Upper lobe of left lung (tissue), 6 donors: ENCODE measurements at places on chromosomes 4 and X. TPM values are rescaled to one million over a fixed set of nuclear protein-coding genes. Genes with fewer than 3 reads are reported as not detected.

DNA sequence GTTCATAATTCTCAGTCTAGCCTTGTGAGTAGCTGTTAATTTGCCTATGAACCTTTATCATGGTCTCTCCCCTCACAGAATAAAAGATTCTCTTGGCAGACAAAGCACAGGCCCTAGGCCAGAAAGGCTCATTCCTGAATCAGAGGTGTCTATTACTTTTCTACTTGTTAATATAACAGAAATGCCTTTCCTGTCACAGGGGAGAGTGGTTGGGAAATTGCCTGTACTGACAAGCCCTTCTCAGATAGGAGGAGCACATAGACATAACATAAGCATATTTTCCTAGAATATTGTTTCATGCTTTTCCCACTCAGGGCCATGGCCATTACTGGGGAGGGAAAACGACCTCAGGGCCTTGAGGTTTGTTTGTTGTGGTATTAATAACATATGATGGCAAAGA lies 308.3 kb downstream of the BMPR1B start:
- no peak for DNase-seq

- no peak for DNase-seq
Measured at GRCh38 chr4:159563257-159563656, 460.4 kb downstream of the RAPGEF2 start.

Gene CT45A5
- not detected for total RNA-seq

Gene EMCN
- total RNA-seq = 49.6 TPM

Gene ZNF280C
- 3.3 TPM for total RNA-seq

Gene ACOT9
- 47.7 TPM for total RNA-seq

- no peak for DNase-seq
Measured at GRCh38 chr4:104630272-104630671, 135.6 kb upstream of the CXXC4 start.

DNA sequence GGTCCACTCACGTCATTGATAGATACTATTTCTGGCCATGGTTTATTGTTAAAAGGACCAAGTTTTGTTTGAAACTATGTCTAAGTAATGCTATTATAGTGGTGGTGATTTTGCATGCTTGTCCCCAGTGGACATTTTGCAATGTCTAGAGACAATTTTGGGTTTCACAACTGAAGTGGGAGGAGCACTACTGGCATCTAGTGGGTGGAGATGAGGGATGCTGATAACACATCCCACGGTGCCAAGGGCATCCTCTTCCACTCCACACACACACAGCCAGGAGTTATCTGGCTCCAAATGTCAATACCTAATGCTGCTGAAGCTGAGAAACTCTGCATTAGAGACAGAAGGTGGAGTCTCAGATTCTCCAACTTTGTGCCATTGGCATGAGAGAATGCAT lies 131.2 kb downstream of the FRMPD4 start:
- DNase-seq = no peak

GRCh38 chr4:153649572-153649991 lies 34.5 kb upstream of the TLR2 start:
- no peak for DNase-seq

DNA sequence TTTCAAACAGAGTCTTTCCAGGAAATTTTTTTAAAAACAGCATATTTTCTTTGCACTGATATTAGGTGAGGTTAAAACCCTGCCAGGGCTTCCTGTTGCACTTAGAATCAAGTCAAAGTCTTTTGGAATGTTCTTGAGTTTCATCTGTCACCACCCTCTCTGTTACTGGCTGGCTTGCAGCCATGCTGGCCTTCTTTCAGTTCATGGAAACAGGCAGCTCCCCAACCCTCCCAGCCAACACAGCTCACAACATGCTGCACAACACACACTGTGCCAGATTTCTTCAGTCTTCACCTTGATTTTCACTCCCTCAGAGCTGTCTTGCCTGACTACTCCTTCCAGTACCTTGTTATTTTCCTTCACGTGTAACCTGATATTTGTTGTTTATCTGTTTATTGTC lies 129.5 kb downstream of the KCNIP4 start:
- DNase-seq = no peak

DNA sequence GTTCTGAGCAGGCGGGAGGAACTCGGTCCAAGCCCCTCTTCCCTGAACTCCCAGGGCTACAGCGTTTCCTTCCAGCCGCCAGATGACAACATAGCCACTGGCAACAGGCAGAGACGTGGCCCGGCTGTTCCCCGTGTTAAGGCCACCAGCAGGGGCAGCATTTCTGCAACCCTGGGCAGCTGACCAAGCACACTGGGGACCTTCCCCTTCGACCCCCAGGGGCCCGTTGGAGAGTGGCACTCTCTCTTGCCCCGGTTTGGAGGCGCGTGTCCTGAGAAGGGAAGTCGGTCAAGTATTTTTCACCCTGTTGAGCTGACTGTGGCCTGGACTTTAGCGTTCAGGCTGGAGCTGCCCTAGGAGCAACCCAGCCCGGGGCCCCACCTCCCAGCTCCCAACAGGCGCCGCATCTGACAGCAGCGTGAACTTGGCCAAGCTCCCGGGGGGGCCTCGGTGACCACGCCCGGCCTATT lies 37.6 kb downstream of the ZBTB49 start:
- peak; percentile 25 for DNase-seq

DNA sequence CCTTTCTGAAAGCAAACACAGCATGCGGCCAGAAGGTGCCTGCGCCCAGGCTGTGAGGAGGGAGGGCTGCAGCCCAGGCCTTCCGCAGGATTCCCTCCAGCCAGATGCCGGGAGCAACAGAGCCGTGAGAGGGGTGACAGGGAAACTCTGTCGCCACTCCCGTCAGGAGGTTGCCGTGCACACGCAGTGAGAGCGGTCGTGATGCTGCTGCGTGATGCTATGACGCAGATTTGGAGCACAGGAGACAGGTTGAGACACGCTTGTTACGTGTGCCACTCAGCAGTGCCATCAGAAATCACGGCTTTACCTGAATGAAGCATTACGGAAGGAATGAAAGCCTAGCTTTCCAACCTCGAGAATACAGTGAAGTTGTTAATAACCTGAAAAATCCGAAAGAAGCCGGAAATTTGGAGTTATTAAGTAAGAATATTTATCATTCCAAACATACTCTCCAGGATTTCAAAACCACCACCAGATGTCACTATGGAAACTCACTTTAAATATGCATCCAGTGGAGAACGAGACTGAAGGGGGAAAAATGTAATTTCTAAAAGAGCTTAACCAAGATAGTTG lies 54.4 kb downstream of the FAT1 start:
- DNase-seq = no peak

Gene CRLF2
- total RNA-seq = not detected

DNA sequence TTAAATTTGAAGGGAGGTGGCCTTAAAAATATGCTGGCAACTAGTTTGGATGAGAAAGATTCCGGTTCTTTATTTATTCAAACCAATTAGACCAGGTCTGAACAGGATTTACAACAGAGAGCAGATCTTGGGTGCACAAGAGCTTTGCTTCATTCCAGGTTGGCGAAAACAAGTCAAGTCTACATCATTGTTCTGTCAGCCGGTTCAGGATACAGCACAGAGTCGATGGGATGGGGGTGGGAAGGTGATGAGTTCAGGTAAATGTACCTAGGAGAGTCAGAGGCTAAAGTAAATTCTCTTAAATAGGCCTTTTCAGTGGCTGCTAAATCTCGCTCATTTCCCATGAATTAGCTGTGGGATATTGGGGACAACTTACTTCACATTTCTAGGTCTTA lies 882 bp upstream of the STIM2 start:
- no peak for DNase-seq

- no peak for DNase-seq
Measured at GRCh38 chrX:142999199-142999701, 26.5 kb upstream of the SPANXN4 start.

DNA sequence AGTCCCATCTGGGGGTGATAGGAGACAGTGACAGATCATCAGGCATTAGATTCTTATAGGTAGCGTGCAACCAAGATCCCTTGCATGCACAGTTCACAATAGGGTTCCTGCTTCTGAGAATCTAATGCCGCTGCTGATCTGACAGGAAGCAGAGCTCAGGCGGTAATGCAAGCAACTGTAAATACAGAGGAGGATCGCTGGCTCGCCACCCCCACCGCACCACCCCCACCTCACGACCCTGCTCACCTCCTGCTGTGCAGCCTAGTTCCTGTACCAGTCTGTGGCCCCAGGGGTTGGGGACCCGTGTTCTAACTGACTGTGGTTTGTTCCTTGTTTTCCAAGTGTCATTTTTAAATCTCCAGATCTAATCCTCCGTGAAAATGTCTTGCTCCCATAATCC lies 89.0 kb upstream of the MAPK10 start:
- DNase-seq = no peak

Gene TSPAN7
- total RNA-seq = 60.7 TPM

DNA sequence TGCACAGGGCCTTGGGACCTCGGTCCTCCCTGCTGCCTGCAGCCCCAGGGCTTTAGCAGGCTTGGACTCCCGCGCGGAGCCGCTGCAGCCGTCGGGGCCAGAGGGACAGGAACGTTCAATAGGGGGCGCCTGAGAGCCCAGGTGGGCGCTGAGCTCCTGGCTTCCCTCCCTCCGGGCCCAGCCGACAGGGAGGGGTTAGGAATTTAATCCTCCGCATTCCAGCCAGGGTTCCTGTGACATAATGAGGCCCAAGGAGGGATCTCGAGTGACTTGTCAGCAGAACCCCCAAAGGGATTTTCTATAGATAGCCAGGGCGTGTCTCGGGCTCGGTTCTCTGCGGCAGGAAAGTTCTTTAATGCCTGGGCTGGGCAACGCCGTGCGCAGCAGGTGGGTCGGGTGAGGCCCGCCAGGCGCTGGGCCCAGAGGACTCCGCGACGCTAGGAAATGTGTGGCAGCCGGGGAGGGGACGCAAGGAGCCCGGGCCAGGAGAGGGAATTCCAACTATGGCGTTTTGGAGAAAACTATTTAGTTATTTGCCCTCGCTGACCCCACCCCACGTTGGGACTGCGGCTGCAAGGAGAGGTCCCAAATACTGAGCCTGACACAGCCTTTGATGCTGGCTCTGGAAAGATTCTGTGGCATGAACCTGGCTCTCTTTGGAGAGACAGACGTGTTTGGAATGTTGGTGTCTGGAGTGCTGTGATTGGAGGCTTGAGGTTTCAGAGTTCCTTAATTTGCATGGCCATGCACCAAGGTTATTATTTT lies 285.2 kb upstream of the GATB start:
- DNase-seq = peak; percentile 87

Gene YIPF6
- 24.5 TPM for total RNA-seq

Gene RNF128
- 49.9 TPM for total RNA-seq

GRCh38 chr4:112146502-112146813 lies 1.2 kb downstream of the FAM241A start:
- no peak for DNase-seq

DNA sequence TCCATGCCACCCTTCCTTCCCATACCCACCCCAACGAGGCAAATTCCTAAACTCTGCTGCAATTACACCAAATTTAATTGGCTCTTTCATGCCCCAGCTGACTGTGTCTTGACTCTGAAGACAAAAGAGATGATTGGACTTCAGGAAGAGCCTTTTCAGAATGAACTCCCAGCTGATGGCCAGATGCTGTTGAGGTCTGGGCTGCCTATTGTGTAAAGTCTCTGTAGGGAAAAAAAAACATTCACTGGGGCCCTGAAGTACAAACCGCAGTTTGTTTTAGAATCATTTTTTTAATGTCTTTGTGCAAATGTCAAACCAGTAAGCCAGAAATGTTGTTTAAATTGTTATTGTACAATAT lies 174.8 kb downstream of the HHIP start:
- no peak for DNase-seq

DNA sequence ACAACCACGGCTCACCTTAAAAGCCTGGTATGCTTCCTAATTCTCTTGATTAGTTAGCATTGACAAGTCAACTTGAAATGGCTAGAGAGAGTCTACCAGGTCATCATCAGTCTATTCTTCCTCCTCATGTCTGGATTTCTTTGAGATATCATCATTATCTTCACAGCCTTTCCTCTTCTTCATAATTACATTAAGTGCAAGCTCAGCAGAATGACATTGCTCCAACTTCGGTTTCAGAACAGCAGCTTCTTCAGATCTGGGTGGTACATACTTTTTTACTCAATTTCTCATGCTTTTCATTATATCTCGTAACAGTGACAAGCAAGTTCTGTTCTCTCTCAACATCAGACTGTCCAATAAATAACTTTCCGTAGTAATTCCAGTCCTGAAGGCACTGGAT lies 337.5 kb upstream of the TENM3 start:
- DNase-seq = no peak

GRCh38 chrX:74262452-74263209 lies 41.3 kb upstream of the ZCCHC13 start:
- no peak for DNase-seq

DNA sequence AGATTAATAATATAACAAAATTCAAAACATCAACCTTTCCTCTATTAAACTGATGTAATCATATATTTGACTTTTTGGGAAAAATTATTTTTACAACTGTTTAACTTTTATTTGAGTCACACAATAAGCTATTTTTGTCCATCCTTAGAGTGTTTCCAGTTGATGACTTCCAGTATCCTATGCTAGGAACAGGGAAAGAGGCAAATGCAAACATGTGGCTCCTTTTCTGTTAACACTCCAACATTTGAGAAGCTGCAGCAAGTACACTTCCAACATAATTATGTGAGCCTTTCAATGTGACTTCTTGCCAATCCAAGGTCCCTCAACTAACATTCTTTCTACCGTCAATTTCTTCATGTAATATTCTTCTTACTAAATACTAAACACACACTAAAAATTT lies 117.7 kb downstream of the PPA2 start:
- DNase-seq = no peak

- peak; percentile 79 for DNase-seq
Measured at GRCh38 chr4:2320152-2320551, 58.2 kb upstream of the MXD4 start.

DNA sequence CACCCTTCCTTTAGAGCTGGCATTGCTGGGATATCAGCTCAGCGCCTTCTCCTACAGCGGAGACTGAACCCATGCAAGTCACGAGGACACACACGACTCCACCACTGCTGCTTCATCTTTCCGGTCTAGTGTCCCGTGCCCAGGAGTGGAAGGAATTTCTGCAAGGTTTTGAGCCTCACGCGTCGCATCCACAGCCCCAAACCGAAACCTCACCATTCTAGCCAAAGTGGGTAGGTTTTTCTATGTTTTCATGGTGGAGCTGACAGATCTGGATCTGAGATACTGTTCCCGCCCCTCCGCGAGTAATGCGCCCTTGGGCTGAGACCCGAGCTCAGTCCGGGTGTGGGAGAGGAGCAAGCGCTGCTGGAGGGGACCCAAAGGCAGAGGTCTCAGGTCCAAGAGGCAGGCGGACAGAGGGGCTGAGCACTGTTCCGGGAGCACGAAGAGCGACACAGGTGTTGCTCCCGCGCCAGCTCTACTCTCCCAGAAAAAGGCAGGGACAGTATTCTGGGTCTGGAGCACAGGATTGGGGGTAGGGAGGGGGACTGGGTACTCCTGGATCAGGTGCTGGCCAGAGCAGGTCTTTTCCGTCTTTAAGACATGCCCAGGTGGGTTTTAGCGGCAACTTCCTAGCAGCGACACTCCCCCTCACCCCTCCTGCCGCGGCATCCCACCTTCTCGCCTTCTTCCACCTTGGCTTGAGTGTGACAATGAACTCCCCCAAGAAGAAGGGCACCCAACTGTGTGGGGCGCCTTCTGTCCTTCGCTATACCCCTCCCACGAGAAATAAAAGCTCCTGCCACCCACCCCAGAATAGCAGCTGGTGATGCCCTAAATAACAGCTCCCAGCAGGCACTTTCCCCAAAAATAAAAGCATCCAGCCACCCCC lies 1.8 kb downstream of the EPHA5 start:
- no peak for DNase-seq
